Sigmoid colon (tissue), 7 donors: ENCODE measurements at places on chromosomes 1 and 21. TPM values are rescaled to one million over a fixed set of nuclear protein-coding genes. Genes with fewer than 3 reads are reported as not detected.

Gene LCE6A
- total RNA-seq = not detected

Gene ZNF648
- total RNA-seq = not detected

Gene UAP1
- 73.9 TPM for total RNA-seq

Gene TNNT2
- total RNA-seq = 0.81 TPM

GRCh38 chr1:155946633-155947219 is 5.3 kb downstream of the RXFP4 start:
- no peaks in the 10 kb centered on the region for H3K4me1 ChIP-seq
- peaks cover 55% of the 10 kb centered on the region for H3K36me3 ChIP-seq
- H3K27ac ChIP-seq = no peak overlapping the region
- H3K4me3 ChIP-seq = no peak overlapping the region

DNA sequence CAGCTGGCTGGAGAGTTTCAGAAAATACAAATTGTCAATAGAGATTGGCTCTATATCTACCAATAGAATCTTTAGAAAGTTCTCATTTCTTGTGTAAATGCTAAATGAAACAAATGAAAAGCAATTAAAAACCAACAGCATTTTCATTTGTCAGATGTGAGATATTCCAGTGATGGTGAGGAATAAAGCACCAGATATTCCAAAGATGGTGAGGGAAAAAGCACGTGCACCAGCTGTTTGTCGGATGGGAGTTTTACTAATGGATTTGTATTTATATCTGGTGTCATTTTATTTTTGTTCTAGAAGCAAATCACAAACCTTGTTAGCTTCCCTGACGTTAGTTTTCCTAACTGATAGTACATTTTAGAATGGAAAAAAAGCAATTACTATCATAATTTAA is 188.8 kb downstream of the PCP4 start:
- H3K27me3 ChIP-seq = no peaks in the 10 kb centered on the region
- H3K27ac ChIP-seq = peak overlapping the region; percentile 86
- no peaks in the 10 kb centered on the region for H3K36me3 ChIP-seq
- H3K4me1 ChIP-seq = peaks cover 47% of the 10 kb centered on the region
